Stimulated activated CD4-positive, alpha-beta T cell treated with anti-CD3 and anti-CD28 coated beads, TNF-alpha, amount 100 ng/mL, for 48 hours (primary cell): ENCODE measurements at places on chromosomes 2 and 18.

- DNase-seq = no peak
These were observed 2.0 kb downstream of the NAGK start for GRCh38 chr2:71070294-71071093.

DNA sequence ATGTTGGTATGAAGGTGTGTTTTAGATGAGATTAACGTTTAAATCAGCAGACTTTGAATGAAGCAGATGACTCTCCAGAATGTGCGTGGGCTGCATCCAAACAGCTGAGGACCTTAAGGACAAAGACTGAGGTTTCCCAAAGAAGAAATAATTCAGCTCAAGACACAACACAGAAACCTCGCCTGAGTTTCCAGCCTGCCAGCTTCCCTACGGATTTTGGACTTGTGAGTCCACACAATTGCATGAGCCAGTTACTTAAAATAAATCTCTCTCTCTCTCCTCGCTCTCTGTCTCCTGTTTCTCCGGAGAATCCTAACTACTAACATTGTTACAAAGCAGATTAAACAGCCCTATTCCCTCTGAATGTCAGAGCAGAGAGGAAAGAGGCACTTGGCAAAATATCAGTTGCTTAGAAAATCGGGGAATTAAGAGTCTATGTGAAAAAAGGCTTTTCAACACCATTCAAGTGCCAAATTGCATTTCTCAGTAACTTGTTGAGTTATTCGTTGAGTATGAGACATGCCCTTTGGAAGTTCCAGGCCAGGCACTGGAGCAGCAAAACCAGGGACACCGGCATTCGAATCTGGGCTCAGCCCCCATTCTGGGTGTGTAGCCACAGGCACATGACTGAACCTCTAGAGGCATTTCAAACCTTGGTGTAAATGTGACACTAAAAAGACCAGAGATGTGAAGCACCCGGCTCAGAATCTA lies 174.6 kb upstream of the PID1 start:
- no peak for DNase-seq

GRCh38 chr2:224222974-224223373 lies 178.9 kb downstream of the FAM124B start:
- no peak for DNase-seq

DNA sequence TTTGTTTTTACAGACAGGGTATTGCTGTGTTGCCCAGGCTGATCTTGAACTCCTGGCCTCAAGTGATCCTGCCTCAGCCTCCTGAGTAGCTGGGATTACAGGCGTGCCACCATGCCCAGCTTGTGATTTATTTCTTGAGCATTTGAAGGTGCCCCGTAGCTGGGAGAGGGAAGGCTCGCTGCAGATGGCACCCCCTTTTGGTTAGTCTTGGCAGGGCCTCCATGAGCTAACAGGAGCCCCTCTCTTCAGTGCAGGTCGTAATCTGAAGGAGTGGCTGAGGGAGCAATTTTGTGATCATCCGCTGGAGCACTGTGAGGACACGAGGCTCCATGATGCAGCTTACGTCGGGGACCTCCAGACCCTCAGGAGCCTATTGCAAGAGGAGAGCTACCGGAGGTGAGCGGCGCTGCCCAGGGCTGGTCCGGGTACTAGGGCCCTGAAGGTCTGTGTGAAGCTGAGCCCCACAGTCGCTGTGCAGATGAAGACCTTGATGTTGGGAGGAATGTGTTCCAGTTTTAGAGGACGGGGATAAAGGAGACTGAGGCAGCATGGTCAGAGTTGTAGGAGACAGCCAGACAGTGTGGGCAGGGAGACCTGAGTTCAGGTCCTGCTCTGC lies 6.7 kb downstream of the ASB1 start:
- no peak for DNase-seq

DNA sequence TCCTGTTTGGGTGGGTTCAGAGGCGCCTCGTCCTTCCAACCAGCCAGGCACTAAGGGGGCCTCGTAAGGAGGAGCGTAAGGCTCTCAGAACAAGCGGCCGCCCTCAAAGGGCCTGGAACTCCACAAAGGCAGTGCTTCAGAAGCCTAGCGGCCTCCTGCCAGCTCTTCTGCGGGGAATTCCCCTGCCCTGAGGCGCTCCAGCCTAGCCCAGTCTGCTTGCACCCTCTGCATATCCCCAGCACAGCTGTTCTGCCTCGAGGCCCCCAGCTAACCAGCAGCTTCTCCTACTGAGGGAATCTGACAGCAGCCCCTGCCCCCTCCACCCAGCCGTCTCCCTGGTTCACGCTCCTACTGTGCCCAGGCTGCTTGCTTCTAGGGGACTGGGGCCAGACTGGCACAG lies 265.9 kb downstream of the TFCP2L1 start:
- no peak for DNase-seq

DNA sequence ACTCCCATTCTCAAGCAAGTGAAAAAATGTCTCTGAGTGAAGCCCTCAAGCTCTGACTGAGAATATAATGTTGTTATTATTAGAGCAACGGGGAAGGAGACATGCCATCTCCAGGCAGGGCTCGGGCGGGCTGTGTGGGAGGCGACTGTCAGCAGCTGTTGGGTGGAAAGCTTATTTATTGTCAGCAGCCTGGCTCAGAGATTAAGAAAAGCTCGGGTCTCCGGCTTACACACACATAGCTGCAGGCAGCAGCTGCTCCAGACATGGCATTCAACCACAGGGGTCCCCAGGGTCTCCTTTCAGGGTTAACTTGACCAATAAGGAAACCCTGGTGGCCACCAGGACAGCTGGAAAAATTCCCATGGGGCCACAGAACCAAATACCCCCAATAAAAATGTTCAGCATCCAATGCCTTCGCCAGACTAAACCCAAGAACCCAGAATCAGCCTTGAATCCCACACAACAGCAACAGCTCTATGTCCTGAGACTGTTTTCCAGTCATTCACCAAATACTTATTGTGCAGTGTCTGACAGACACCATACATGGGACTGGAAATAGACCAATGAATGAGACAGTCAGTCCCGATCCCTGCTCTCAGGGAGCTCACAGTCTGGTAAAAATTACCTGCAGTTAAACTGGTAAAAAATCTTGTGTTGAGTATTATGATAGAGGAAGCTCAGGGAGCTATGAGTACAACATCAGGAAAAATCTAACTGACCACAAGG lies 70.5 kb upstream of the RTN4 start:
- no peak for DNase-seq

GRCh38 chr2:101012706-101013181 lies 10.7 kb downstream of the RPL31 start:
- DNase-seq = no peak

- no peak for DNase-seq
These were observed 20.2 kb upstream of the ADNP2 start for GRCh38 chr18:80088823-80089222.

DNA sequence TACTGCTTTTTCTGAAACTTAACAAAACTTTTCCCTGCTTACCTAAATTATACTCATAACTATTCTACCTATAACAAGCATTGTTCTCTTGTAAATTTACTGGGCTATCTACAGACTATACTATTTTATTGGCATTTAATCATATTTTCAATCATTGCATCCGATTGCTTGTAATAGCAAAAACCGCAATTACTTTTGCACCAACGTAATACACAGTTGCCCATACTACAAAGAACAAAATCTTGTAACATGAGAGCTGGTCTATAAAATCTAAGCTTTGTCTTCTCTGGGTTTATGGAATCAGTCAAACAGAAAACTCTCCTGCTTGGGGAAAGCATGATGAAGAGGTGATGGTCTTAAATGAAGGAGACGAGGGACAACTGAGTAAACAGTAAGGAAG lies 463.4 kb upstream of the ST6GAL2 start:
- DNase-seq = no peak

- no peak for DNase-seq
These were observed 543.0 kb upstream of the TNP1 start for GRCh38 chr2:217402761-217403383.

DNA sequence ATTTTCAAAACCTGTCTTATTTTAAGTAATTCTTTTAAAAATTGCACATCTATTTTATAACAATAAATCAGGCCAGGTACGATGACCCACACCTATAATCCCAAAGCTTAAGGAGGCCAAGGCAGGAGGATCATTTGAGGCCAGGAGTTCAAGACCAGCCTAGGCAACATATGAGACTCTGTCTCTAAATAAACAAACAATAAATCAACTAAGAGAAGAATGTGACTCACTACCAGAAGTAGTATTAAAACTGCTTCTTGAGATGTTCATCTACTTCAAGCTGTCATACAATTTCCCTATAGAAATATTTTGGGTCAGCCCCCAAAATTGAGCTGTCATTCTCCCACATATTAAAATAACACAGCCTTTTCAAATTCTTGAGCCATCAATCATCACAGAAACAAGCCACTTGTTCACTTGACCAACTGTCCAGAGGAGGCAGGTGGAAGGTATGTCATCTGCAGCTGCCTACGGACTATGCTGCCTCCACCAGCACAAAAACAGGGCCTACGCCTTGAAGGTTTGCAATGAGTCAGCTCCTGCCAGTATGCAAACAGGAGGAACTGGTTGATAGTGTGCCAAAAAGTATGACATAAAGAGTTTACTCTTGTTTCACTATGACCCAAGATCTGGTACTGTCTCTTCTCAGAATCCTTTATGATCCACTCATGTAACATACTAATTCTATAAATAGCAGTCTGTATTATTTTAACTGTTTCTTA lies 33.6 kb downstream of the KIDINS220 start:
- peak; percentile 28 for DNase-seq

GRCh38 chr2:3282056-3282998 lies 95.3 kb downstream of the EIPR1 start:
- no peak for DNase-seq

- no peak for DNase-seq
These were observed 255.9 kb upstream of the RASGRP3 start for GRCh38 chr2:33220533-33220932.

DNA sequence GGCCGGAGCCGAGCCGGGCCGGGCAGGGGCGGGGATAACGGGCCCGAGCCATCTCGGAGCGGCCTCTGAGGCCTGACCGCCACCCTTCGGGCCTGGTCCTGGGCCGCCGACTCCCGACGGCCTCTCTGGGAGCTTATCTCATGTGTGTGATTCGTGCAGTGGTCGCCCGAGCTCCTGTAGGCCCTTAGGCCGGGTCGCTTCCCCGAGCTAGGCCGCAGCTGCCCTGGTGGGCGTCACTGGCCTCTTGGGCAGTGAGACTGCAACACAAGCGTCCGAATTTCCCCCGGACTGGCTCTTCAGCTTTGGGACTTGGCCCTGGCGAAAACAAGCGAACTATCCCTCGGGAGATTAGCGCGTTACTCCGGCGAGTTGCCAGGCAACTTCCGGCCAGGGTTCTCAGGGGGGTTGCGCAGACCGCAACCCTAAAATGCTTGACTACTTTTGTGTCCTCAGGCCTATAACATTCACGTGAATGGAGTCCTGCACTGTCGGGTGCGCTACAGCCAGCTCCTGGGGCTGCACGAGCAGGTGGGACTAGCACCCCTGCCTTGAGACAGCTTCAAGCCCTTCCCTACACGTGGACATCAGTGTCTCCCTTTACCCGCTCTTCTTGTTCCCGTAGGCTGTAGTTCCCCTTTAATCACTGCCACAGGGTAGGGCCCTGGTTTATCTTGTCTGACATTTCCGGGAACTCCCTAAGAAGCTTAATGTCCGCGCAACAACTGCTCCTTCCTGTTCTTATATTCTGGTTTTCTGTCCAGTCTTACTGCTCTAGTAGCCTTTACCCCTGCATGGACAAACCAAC lies 602 bp downstream of the SNX17 start:
- DNase-seq = no peak

GRCh38 chr2:4336864-4337263 lies 633.5 kb downstream of the DCDC2C start:
- no peak for DNase-seq

DNA sequence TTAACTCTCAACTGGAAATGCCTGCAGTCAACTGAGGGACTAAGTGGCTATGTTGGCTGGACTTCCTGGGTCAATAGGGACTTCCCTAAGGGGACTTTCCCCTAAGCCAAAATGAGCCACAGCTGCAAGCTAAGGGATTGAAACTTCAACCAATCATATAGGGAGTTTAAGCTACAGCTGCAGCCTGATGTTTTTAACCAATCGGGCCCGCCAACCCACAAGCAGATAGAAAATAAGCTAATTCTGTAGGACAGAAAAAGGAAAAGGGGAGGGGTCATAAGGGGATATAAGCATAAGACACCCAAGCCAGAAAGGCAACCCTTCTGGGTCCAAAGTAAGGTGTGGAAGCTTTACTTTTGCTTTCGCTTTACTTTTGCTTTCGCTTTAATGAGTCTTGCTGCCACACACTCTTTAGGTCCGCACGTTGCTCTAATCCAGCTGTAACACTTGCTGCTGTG lies 927.5 kb downstream of the ERBB4 start:
- DNase-seq = no peak

DNA sequence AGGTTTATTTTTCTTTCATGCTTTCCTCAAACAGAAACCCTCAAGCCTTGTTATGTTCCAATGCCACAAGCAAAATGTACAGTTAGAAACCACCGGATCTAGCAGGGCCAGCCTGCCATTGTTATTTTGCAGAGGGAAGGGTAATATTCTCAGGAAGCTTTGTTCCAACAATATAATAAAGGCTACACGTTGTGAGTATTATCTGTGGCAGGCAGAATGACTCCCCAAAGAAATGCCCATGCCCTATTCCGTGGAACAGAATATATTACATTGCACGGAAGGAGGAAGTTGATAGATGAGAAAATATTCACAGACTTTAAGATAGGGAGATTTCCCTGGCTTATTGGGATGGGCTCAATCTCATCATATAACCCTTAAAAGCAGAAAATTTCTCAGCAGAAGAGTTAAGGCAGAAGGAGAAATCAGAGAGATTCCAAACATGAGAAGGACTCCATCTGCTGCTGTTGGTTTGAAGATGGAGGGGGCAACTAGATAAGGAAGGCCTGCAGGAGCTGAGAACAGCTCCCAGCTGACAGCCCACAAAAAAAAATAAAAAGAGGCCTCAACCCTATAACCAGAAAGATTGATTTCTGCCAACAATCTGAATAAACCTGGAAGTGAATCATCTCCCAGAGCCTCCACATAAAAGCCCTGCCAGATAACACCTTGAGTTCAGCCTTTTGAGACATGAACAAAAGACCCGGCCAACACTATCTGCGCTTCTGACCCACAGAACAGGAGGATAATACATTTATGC lies 466.6 kb downstream of the LPIN1 start:
- DNase-seq = no peak

DNA sequence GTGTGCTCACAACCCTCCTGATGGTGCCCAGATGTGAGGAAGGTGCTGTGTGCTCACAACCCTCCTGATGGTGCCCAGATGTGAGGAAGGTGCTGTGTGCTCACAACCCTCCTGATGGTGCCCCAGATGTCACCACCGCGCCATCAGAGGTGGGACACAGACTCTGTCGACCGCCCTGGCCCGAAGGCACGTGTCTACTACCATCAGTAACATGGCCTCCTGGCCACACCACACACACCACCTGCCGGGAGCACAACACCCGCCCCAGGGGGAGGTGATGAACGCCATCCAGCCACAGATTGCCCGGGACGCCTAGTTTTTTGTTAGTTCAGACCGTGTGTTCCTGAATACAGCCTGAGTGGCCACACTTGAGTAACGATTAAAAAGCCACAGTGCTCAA lies 24.5 kb downstream of the HDAC4 start:
- no peak for DNase-seq

GRCh38 chr2:169159686-169160085 lies 90.3 kb downstream of the DHRS9 start:
- no peak for DNase-seq

- no peak for DNase-seq
These were observed 193.0 kb downstream of the ACTR3 start for GRCh38 chr2:114082731-114083433.
